ENCODE measurements at places on chromosomes 12 and 14.
A peak's percentile ranks its signal among the peaks of the same experiment; 100 is the strongest.

DNA sequence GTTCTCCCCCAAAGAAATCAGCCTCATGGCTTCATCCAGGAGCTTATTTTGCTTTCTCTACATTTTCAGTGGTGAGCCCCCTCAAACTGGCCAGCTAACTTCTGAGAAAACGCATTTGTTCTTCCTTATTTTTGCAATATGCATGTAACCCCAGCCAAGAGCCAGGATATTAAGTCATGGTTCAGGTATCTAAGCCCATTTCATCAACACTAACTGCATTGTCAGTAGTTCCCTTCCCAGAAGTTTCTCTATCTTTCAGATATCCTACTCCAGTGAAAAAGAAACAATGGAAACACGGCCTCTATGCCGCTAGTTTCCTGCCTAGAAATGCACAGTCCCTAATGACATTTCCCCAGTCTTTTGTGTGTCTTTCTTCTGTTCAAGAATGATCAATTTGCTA, 102.8 kb upstream of the RASSF8 start:
- H3K27me3 ChIP-seq = no peaks in the 10 kb centered on the region
- no peak overlapping the region for H3K4me3 ChIP-seq
- DNase-seq = no peak
- no peaks in the 10 kb centered on the region for H3K36me3 ChIP-seq
- H3K27ac ChIP-seq = no peak overlapping the region
- H3K4me1 ChIP-seq = no peaks in the 10 kb centered on the region

GRCh38 chr12:79127271-79127751, 262.7 kb downstream of the SYT1 start:
- no peak overlapping the region for H3K4me3 ChIP-seq
- no peaks in the 10 kb centered on the region for H3K36me3 ChIP-seq
- H3K4me1 ChIP-seq = no peaks in the 10 kb centered on the region

DNA sequence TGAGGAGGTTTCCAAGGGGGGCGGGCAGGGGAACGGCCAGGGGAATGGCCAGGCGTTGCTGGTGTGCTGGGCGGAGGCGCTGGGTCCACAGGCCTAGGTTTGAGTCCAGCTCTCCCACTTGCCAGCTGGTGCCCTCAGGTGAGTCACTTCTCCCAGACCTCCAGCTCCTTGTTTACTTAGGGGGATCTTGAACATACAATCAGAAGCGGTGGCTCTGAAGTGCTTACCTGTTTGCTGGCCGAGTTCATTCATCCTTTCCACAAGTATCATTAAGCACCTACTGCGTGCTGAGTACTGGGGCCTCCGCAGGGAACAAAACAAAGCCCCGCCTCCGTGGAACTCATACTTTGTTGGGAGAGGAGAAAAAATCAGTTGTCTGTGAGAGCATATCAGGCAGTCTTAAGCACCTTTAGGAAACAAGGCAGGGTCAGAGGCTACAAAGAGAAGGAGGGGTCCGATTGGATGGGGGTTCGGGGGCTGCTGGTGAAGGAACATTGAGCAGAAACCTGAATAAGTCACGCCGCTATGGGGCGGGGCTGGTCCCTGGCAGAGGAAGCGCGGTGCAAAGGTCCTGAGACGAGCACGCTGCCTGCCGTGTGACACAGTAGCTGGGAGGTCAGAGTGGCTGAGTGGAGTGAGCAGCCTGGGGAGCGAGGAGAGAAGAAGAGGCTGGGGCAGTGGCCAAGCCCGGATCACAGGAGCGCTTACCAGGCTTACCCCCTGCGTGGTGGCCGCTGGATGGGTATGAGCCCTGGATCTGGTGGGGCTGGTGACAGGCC, 15.1 kb downstream of the MVK start:
- DNase-seq = no peak
- no peaks in the 10 kb centered on the region for H3K4me1 ChIP-seq
- no peaks in the 10 kb centered on the region for H3K27me3 ChIP-seq
- no peaks in the 10 kb centered on the region for H3K36me3 ChIP-seq
- no peak overlapping the region for H3K27ac ChIP-seq

DNA sequence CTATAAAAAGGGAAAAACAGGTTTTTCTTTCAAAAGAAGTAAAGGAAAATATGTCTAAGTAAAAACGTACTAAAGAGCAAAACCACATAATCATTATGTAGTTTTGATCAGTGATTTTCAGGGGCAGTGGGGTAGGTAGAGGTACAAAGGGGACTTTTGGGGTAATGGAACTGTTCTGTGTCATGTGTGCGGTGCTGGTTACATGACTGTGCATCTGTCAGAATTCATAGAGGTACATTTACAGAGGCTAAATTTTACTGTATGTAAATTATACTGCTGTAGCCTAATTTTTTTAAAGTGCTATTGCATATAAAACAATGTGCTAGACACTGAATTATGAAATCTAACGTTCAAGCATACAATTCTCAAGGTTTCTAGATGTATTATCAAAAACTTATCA, 2.0 kb downstream of the ESR2 start:
- no peak overlapping the region for H3K4me3 ChIP-seq
- DNase-seq = no peak
- H3K27me3 ChIP-seq = no peaks in the 10 kb centered on the region
- H3K27ac ChIP-seq = no peak overlapping the region
- no peaks in the 10 kb centered on the region for H3K4me1 ChIP-seq

DNA sequence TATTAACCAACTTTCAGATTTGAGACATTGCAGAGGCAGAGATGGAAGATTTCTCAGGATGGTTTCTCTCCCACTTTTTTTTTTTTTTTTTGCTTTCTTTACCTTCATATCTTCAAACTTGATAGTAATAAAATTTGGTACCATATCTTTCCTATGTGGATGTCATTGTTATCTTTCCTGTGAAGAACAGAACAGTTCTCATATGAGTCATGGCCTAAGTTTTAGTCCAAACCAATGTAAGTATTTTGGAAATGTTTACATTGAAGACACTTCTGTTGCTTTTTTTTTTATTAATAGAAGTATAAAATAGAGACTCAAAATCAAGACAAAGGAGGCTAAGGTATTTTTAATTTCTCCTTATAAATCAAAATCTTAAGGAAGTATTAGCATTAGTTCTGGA, 95.2 kb downstream of the C12orf50 start:
- H3K4me3 ChIP-seq = no peak overlapping the region
- no peaks in the 10 kb centered on the region for H3K27me3 ChIP-seq
- DNase-seq = no peak
- no peak overlapping the region for H3K27ac ChIP-seq

DNA sequence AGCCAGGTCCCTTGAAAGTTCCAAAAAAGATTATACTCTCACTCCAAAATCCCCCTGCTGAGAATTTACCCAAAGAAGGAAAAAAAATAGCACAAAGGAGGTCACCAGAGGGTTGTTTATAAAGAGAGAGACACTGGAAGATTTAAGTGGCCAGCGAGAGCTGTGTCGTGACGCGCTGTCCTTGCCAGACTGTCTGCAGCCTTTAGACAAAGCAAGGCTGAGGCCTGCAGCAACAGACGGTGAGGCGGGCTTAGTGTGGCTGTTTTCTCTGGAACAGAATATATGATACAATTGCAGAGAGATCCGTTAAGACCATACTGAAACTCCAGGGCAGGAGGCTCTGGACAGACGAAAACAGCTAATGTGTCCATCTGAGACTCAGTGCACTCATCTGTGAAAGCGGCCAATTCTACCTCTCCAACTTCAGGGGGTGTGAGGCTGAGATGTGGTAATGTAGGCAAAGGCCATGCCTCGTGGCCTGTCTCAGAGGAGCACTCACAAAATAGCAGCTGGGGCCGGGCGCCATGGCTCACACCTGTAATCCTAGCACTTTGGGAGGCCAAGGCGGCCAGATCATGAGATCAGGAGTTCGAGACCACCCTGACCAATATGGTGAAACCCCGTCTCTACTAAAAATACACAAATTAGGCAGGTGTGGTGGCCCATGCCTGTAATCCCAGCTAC, 36.2 kb downstream of the ANAPC7 start:
- DNase-seq = no peak
- no peaks in the 10 kb centered on the region for H3K36me3 ChIP-seq
- H3K4me1 ChIP-seq = no peaks in the 10 kb centered on the region
- no peak overlapping the region for H3K27ac ChIP-seq
- no peak overlapping the region for H3K4me3 ChIP-seq
- H3K27me3 ChIP-seq = no peaks in the 10 kb centered on the region

DNA sequence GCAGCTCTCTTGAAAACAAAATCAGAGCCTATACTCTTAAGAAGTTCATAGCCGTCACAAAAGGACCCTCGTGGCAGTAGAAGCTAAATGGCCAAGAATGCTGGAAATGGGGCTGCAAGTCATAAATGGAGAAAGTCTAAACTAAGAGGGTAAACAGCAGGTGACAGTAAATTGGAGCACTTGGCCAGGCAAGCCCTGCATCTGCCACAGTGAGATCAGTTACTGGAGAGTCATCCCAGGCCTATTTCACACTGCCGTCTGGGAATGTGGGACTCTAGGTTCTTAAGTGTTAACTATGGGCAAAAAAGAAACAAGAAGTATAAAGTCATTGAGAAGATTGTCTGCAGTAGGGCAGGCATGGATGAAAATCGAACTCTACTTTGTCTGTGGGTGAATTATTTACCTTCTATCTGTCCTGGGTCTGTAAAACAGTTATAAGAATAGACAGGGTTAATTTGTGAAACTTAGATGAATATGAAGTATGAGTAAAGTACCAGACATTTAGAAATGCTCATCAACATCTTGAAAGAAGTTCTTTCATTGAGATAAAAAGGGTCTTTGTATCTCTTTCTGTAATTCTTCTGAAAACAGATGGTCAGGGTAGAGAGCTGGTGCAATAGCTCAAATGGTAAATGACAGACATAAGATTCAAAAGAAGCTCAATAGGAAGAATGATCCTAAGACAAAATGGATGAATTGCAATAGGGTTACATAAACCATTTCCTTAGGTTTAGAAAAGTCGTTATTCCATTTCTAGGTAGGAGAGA, 792.5 kb downstream of the DIO2 start:
- no peak for DNase-seq
- H3K4me3 ChIP-seq = no peak overlapping the region
- no peaks in the 10 kb centered on the region for H3K4me1 ChIP-seq
- H3K36me3 ChIP-seq = no peaks in the 10 kb centered on the region

GRCh38 chr12:67754933-67755697, 106.6 kb downstream of the DYRK2 start:
- H3K27ac ChIP-seq = no peak overlapping the region
- H3K4me1 ChIP-seq = peaks cover 18% of the 10 kb centered on the region
- no peak overlapping the region for H3K4me3 ChIP-seq
- no peaks in the 10 kb centered on the region for H3K36me3 ChIP-seq
- no peak for DNase-seq
- H3K27me3 ChIP-seq = no peaks in the 10 kb centered on the region

GRCh38 chr12:108112832-108113556, 16.1 kb upstream of the WSCD2 start:
- no peaks in the 10 kb centered on the region for H3K4me1 ChIP-seq
- no peaks in the 10 kb centered on the region for H3K27me3 ChIP-seq
- no peaks in the 10 kb centered on the region for H3K36me3 ChIP-seq
- no peak for DNase-seq
- H3K27ac ChIP-seq = no peak overlapping the region

DNA sequence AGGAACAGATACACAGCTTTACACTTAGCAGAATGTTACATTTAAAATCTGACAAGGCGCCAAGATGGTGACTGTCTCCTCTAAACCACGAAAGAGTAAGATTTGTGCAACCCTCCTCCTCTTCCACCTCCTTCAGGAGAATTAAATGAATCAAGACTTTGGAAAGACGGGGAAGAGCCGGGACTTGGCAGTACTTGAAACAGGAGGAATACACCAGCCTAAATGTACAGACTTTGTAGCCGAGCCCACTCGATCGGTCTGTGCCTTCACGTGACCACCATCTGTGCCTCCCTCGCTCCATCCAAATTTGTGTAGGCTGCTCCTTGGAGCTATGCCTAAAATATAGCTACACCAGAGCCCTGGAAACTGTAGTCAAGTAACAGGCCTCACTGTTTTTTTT, 38.3 kb downstream of the SSPN start:
- no peak for DNase-seq
- no peaks in the 10 kb centered on the region for H3K36me3 ChIP-seq
- H3K4me1 ChIP-seq = no peaks in the 10 kb centered on the region

DNA sequence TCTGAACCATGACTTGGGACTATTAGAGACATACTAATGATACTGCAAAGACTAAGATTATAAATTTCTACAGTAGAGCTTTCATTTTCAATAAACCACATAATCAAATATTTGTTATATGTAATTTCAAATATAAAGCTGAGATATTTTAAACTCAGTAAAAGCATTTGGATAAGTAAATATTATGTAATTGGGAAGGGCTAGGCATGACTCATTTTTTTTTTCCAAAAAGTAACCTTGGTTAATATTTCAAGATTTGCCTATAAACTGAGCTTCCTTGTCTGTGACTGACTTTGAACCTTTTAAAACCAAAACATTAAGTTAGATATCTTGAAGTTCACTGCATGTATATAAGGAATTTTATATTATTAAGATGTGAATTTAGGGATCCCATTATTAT, 332.5 kb downstream of the CEP128 start:
- H3K4me3 ChIP-seq = no peak overlapping the region
- H3K4me1 ChIP-seq = no peaks in the 10 kb centered on the region
- no peaks in the 10 kb centered on the region for H3K36me3 ChIP-seq
- H3K27ac ChIP-seq = no peak overlapping the region

GRCh38 chr12:52022841-52023181, 16.1 kb downstream of the TAMALIN start:
- peaks cover 6% of the 10 kb centered on the region for H3K4me1 ChIP-seq
- no peak overlapping the region for H3K27ac ChIP-seq
- no peaks in the 10 kb centered on the region for H3K36me3 ChIP-seq
- H3K27me3 ChIP-seq = peaks cover 46% of the 10 kb centered on the region
- peak overlapping the region; percentile 71 for H3K4me3 ChIP-seq

Data from MM.1S (cell line).